ENCODE measurements at places on chromosomes 5 and 9.

GRCh38 chr5:122599000-122599399 lies 175.9 kb upstream of the SNX2 start:
- DNase-seq, result no peak

GRCh38 chr5:127471211-127471610 lies 46.2 kb upstream of the PRRC1 start:
- DNase-seq, result no peak

GRCh38 chr9:135584371-135584770 lies 22.8 kb downstream of the PAEP start:
- no peak for DNase-seq

GRCh38 chr9:121771851-121772599 lies 120.6 kb downstream of the DAB2IP start:
- no peak for DNase-seq

GRCh38 chr9:108838017-108838416 lies 17.8 kb downstream of the ACTL7B start:
- peak; percentile 56 for DNase-seq

DNA sequence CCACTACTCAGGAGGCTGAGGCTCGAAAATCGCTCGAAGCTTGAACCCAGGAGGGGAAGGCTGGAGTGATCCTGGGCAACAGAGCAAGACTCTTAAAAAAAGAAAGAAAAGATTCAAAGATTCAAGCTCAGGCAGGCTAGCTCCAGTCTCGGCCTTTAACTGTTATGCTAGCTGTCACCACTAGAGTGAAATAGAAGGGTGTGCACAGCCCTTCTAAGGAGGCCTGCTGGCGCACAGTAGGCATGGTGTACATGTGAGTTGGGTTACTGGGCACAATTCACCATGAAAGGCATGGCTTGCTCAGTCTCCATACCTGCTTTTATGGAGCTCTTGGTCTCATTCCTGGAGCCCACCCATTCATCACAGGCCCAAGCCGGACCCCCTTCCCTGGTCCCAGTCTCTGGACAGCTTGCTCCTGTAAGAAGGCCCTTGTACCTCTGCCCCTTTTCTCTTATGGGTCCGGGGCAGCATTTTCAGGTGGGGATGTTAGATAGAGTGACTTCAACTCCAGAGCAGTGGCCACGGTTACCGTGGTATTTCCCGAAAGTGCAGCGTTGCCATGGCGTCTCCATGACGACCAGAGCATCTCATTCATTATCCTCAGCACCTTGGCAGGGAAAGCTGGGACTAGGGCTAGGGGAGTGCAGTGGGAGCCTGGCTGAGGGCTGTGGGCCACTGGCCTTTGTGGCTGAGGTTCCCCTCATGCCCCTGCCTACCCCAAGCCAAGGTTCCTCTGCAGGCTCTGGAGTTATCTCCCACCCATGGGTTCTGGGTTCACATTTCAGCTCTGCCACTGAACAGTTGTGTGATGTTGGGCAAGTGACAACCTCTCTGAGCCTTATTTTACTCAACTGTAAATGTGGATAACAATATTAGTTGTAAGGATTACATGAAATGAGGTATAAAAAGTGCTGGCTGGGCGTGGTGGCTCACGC lies 5.7 kb downstream of the NDST1 start:
- no peak for DNase-seq

DNA sequence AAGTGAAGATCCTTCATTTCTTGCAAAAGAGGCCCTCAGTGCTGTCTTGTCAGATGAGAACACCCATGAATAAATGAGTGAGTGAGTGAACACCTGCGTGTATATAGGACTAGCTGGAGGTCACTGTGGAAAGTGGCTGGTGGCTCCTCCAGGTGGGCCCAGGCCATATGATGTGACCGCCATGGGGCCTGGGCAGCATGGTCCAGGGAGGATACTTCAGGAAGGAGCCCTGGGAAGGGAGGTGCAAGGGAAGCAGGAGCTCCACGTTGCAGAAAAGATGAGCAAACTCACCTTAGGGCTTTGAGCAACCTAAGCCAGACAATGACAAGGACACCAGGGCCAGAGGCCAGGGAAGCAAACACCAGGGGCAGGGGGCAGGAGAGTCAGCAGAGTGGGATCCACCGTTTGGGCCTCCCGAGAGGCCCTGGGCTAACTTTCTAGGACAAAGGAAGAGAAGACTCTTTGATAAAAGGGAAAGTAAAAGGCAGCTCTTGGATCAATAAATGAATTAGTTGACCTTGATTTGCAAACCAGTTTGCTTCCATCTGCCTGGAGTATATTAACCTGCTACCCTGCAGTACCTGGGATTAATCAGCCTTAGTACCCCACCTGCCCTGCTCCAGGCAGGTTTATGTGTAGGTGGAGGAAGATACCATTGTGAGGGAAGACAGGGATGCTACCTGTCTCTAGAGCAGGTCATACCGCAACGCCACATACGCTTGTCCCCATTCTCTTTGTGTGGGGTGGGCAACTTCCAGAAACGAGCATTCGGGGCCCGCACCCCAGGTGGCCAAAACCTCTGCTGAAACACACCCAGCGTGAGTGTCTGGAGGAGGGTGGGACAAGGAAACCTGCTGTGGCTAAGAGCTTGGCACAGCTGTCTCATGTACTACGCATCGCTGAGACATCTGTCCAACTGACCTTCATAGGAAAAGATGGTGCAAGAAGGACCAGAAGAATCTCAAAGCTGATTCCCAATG lies 51.4 kb upstream of the OLFM1 start:
- DNase-seq, result no peak

- DNase-seq, result no peak
Observed at GRCh38 chr5:1660511-1660910, 136.8 kb upstream of the LPCAT1 start.

DNA sequence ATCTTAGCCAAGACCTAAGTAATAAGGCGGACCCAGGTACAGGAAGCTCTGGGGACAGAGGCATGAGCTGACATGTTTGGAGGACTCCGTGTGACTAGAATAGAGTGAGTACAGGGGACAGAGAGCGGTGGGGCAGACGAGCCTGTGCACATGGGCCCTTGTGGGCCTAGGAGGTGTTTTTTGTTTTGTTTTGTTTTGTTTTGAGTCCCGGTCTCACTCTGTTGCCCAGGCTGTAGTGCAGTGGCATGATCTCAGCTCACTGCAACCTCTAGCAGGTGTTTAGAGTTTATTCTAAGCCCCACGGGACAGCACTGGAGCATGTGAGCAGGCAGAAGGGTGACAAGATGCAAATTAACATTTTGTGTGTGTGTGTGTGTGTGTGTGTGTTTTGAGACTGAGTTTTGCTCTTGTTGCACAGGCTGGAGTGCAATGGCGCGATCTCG lies 3.1 kb upstream of the EEIG1 start:
- DNase-seq, result no peak

GRCh38 chr9:113649054-113649453 lies 185.5 kb downstream of the RGS3 start:
- no peak for DNase-seq

DNA sequence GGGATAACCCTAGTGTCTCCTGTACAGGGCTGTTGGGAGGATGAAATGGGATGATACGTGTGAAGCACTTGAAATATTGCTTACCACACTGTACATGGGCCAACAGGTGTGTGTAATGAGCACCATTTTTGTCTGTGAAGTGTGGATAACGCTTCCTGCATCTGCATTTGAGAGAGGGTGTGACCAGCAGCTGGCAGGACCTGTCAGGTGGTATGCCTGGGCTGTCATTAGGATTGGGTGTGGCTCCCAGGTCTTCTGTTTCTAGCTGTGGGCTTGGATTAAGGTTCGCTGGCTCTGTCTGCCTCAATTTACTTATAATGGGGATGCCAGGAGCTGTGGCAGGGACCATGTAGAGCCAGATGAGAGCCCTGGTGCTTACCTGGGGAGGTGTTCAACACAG lies 74.4 kb downstream of the PRRT1B start:
- no peak for DNase-seq

- DNase-seq, result peak; percentile 89
Observed at GRCh38 chr5:107425541-107426031, 245.2 kb downstream of the EFNA5 start.

- DNase-seq, result no peak
Observed at GRCh38 chr9:95465115-95465514, 51.7 kb downstream of the PTCH1 start.

- DNase-seq, result peak; percentile 19
Observed at GRCh38 chr5:127650022-127650421, 1.1 kb downstream of the CTXN3 start.

DNA sequence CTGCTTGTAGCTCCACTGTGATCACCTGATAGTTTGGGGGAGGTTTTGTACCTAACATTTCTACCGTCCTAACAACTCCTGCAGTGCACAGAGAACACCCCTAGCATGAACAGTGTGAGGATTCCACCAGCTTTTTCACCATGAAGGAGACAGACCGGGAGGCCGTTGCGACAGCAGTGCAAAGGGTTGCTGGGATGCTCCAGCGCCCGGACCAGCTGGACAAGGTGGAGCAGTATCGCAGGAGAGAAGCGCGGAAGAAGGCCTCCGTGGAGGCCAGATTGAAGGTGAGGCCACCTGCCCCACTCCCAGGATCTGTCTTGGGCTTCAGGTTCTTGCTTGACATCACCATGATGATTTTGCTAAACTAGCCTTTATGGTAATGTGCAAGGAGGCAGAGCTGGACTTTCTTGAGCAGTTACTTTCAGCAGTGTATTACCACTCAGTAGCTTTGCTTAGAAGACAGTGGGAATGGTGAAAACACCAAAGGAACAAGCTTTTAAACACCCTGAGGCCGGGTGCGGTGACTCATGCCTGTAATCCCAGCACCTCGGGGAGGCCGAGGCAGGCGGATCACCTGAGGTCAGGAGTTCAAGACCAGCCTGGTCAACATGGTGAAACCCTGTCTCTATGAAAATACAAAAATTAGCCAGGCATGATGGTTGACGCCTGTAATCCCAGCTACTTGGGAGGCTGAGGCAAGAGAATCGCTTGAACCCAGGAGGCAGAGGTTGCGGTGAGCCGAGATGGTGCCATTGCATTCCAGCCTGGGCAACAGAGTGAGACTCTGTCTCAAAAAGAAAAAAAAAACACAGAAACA lies 3.3 kb downstream of the EXOC3 start:
- DNase-seq, result no peak

- no peak for DNase-seq
Observed at GRCh38 chr9:87381746-87382145, 115.9 kb upstream of the DAPK1 start.

GRCh38 chr9:5718296-5719032 lies 89.6 kb downstream of the RIC1 start:
- no peak for DNase-seq

GRCh38 chr5:53017383-53017782 lies 28.2 kb downstream of the ITGA2 start:
- no peak for DNase-seq

- no peak for DNase-seq
Observed at GRCh38 chr5:82796643-82797416, 280.4 kb downstream of the TMEM167A start.

- DNase-seq, result no peak
Observed at GRCh38 chr9:91308191-91308590, 53.5 kb downstream of the AUH start.

- DNase-seq, result no peak
Observed at GRCh38 chr5:141902015-141902814, 21.5 kb upstream of the DELE1 start.

GRCh38 chr9:134548618-134549017 lies 93.0 kb upstream of the COL5A1 start:
- DNase-seq, result no peak

- DNase-seq, result no peak
Observed at GRCh38 chr9:35852876-35853865, 17.0 kb downstream of the OR13J1 start.

GRCh38 chr9:107260437-107261081 lies 22.5 kb upstream of the RAD23B start:
- no peak for DNase-seq

DNA sequence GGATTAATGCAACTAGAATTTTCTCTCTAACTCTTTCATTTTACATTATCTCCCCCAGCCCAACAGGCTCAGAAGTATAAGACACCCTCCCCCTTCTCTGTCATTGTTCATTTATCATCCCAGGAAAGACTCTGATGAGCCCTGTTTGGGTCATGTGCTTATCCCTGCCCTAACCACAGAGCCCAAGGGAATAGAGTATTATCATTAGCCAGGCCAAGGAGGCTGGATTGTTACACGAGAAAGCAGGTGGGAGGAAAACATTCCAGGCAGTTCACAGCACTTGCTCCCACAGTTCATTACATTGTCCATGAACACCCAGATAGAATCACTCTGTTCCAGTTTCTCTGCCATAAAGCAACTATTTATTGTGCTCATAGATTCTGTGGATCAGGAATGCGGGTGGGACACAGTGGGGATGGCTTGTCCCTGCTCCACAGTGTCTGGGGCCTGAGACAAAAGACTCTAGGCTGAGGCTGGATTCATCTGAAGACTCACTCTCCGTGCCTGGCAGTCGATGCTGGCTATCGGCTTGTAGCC lies 59.5 kb upstream of the TMEM215 start:
- DNase-seq, result no peak

DNA sequence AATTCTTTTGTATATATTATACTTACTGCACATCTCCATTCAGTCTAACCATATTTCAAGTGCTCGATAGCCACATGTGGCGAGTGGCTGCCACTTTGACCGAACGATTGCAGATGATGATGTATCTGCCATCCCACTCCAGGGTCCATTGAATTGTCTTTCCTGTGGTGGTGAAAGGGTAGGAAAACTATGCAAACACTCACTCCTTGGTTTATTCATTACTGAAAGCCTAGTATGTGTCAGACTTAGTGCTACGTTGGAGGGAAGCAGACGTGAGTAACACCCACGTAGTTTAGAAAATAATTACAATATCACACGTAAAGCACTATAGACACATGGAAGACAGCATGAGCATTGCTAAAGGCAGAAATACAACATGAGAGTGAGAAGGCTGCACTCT lies 353.7 kb downstream of the CSNK1G3 start:
- no peak for DNase-seq

DNA sequence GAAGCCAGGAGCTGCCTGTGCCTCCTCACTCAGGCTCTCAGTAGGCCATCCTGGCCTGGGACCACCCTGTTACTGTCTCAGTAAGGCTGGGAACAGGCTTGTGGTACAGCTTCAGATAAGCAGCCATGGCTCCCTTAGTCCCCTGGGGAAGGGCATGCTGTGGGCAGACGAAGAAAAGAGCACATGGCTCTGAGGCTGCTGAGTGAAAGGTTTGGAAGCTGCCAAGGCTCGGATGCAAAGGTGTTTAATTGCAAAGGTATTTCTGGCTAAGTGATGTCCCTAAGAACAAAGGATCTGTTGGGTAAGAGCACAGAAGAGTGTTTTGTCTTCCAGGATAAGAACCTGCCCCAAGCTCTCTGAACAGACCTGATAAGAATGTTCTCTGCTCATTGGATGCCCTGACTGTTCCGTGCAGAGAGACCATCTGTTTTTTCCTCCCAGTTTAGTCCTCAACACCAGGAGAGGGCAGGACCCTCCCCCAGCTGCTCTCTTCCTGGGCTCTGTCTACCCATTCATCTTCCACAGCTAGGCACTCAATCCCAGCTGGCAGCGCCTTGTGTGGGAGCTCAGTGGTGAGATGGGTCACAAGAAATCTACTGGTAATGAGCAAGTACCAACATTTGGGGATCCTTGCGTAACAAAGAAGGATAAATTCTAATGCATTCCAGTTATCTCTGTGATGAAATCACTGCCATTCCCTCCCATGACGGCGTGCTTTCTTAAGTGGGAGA lies 17.7 kb downstream of the ANGPTL2 start:
- DNase-seq, result no peak

GRCh38 chr5:137366526-137366925 lies 132.6 kb downstream of the SPOCK1 start:
- DNase-seq, result no peak

- DNase-seq, result peak; percentile 80
Observed at GRCh38 chr5:159451197-159452052, 121.1 kb upstream of the IL12B start.
